ENCODE measurements at places on chromosomes 11 and 22.
A peak's percentile ranks its signal among the peaks of the same experiment; 100 is the strongest.

GRCh38 chr11:12901272-12901671 lies 107.8 kb upstream of the RASSF10 start:
- no peak for DNase-seq

DNA sequence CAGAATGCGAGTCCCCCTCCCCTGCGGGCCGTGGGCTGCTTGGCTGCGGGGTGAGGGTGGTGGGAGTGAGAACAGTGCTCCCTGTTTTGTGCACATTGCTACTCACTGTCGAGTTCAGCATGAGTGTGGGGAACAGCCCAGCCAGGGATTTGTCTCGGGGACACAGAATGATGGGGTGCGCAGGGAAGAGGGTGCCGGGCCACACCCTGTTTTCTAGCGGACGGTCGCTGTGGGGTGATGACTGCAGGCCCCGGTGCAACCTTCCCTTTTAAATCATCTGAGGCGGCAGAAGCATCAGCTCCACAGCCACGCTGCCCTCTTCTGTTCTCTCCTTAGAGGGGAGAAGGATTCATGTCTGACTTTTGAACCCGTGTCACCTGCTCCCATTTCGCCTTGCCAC lies 1051.2 kb downstream of the TBC1D22A start:
- DNase-seq, result no peak

- no peak for DNase-seq
These were observed 13.2 kb downstream of the OR10AG1 start for GRCh38 chr11:55956521-55956920.

- DNase-seq, result peak; percentile 64
These were observed 36.7 kb downstream of the ACO2 start for GRCh38 chr22:41505511-41506220.

- DNase-seq, result no peak
These were observed 28.7 kb downstream of the TMEM184B start for GRCh38 chr22:38244106-38244505.

- DNase-seq, result no peak
These were observed 191.8 kb upstream of the E2F8 start for GRCh38 chr11:19432370-19433061.

GRCh38 chr11:126114486-126115126 lies 51.9 kb upstream of the CDON start:
- DNase-seq, result no peak

- DNase-seq, result no peak
These were observed 628.8 kb upstream of the ANO5 start for GRCh38 chr11:21564095-21564494.

DNA sequence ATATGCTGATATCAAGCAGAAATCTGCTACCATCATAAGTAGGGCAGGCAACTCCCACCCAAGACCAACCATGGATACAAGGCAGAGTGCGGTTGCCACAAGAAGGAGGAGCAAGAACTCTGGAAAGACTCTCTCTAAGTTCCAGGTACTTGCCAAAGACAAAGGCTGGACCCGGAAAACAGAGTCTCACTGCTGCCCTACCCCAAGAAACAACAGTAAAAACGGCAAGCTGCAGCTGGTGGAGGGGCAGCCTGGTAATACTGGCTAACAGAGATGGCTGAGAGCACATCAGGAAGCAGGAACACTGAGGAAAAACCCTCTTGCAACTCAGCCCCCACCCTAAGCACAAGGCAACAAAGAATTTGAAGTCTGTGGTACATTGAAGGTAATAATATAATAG lies 27.7 kb upstream of the NXPE2 start:
- DNase-seq, result no peak

GRCh38 chr22:26391623-26392022 lies 37.4 kb upstream of the ASPHD2 start:
- DNase-seq, result no peak

- no peak for DNase-seq
These were observed 202.3 kb downstream of the DSCAML1 start for GRCh38 chr11:117594721-117595120.

- no peak for DNase-seq
These were observed 138.0 kb upstream of the PGR start for GRCh38 chr11:101267654-101268053.

DNA sequence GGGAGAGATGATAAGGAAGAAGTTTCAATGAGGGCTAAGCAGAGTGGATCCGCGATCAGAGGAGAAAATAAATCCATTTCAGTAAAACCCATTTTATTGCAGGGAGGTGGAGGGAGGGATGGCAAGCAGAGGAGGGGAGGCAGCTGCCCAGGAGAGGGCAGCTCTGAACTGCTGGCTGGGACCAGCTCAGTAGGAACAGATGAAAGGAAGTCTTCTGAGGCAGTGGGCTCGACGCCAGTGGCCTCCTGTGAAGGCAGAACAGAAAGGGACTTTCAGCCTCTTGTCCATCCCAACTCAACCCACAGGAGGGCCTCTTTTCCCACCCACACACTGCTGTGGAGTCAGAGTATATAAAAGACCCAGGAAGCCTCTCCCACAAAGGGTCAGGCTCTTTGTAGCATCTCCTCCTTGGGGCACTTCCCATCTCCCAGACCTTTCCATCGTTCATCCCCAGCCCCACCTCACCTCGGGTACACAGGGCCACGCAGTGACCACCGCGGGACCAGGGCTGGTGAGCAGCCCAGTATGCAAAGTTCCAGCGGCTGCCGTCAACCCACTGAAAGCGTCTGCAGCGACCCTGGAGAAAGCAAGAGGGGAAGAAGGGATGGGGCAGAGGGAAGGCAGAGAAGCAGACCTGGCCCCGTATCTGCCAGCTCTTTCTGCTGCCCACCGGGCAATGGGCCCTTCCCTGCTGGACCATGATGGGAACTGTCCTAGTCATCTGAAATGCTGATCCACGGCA lies 3.0 kb downstream of the PRG2 start:
- DNase-seq, result peak; percentile 61

- peak; percentile 43 for DNase-seq
These were observed 344 bp downstream of the IFT27 start for GRCh38 chr22:36775586-36775963.

DNA sequence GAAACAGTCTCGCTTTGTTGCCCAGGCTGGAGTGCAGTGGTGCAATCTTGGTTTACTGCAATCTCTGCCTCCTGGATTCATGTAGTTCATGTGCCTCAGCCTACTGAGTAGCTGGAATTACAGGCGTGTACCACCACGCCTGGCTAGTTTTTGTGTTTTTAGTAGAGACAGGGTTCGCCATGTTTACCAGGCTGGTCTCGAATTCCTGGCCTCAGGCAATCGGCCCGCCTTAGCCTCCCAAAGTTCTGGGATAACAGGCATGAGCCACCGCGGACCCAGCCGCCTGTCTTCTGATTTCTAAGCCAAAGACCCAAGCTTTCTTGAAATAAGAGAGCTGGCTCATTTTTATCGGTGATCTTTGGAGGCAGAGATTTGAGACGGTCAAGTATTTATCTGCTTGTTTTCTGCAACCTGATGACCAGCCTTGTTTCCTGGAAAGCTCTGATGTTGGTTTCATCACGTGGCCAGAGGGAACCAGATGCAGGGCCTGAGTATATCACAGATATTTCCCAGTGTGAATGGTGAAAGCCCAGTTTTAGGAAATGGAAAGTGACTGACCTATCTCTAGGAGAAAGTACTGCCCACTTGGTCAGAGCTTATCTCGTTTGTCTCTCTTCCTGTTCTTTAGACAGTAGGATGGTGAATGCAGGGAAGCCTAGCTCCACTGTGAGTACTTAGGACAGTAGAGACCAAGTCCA lies 5.7 kb upstream of the SIDT2 start:
- DNase-seq, result peak; percentile 32

GRCh38 chr11:88555018-88555828 lies 217.7 kb upstream of the CTSC start:
- DNase-seq, result no peak

GRCh38 chr11:46105926-46106325 lies 15.3 kb downstream of the PHF21A start:
- DNase-seq, result no peak

GRCh38 chr11:119721129-119722120 lies 7.6 kb downstream of the NECTIN1 start:
- DNase-seq, result no peak

DNA sequence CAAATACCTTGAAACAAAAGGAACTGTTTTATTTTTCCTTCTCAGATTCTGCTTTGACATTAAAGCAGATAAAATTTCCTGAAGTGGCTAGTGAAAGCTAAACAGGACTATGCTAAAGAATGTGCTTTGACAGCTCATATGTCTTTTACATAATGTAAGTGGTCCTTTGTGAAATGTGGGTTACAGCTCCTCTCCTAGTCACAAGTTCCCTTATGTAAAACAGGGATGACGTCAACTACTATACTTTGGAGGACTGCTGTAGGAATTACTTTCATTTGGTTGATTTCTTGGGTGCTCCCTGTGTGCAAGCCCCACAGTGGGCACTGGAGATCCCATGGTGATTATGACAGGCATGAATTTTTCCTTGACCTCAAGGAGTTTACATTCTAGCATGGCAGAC lies 216.6 kb upstream of the NARS2 start:
- no peak for DNase-seq

DNA sequence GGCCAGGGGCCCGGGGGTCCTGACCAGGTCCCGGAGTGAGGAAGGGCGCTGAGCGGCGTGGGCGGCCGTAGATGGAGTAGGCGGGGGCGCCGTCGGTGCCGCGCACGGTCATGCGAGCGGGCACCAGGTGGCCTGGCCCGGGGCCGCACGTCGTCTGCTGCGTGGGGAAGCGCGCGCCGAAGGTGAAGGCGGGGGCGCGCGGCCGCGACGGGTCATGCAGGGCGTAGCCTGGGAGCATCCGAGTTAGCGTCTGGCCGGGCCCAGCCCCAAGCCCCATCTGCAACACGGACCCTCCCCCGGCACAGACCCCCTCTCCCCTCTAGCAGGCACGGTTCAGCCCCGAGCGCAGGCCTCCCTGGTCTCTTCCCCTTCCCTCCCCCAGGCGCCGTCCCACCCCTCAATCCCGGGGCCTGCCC lies 1.7 kb upstream of the TYMP start:
- peak; percentile 46 for DNase-seq

- DNase-seq, result no peak
These were observed 7.9 kb upstream of the CYTH4 start for GRCh38 chr22:37274380-37274862.

- DNase-seq, result peak; percentile 61
These were observed 4.6 kb downstream of the PHOX2A start for GRCh38 chr11:72239313-72239848.

DNA sequence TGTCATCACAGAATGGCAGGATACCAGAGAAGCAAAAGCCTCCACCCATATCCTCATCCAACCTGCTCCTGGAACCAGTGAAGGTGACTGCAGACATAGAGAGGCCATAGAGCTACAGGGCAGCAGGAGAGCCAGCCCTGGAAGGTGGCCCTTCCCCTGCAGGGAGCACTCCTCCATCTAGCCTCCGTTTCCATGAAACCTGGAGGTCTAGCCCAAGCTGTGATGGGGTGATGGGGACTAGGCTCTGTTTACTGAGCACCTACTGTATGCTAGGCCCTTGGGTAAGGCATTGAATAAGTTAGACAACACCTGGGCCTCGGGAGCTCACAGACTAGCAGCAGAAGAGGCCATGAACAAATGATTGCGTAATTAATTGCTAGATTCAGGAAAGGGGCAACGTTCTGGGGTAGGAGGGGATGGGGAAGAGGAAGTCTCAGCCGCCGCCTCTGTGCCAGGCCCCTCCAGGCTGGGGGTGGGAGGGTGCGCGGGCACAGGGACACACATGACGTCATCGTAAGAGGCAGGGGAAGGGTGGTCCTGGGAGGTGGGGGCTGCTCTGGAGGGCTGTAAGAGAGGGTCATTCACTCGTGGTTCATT lies 784 bp upstream of the SYNGR1 start:
- peak; percentile 59 for DNase-seq

- no peak for DNase-seq
These were observed 42.6 kb downstream of the ZNF215 start for GRCh38 chr11:6968816-6969215.

DNA sequence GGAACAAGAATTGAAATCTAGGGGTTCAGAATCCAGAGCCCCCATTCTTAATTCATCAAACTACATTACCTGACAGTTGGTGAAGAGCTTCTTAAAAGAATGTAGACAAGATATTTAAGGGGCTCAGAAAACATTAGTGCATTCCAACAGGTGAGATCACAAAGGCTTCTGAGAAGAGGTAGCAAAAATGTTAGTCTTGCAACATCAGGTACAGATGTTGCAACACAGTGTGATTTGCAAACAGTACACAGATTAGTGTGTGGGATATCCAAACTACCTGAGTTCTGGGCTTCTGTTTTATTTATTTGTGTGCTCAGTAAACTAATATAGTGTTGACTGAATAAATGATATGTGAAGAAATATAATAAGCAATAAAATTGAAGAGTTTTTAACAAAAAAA lies 11.8 kb downstream of the CASP4 start:
- DNase-seq, result no peak

DNA sequence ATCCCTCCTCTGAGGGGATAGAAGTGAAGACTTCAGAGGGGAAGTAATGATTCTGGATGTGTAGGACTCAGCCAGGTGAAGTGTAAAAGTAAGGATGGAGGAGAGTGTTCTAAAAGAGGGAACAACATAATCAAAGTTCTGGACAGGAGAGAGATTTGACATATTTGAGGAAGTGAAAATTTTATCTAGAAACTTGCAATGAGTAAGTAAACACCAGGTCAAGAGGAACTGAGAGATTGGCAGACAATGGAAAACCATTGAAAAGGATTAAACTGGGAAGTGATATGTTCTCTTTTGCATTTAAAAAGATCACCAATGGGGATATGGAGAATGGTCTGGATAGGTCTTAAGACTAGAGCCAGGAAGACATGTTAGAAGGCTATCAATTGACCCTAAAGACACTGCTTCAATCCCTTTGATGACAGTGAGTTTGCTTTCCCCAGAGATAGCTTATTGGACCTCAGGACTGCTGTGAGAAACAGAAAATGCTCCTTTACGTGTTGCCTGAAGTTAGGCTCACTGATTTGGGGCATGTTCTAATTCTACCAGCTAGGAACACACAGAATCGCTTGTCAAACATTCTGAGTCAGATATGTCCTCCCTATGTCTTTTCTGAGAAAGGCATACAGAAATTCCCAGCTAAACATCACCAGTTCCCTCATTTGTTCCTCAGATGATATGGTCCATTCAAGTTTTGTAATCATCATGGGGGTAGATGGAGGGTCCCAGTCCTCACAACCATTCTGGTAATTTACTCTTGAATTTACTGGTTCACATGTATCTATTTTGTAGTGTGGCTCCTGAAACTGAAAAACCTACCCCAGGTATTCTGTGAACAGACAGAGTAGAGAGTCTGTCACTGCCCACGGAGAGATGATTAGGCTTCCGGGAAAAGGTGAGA lies 144.9 kb downstream of the MAML2 start:
- DNase-seq, result no peak
